A549 treated with dexamethasone at 1 μM for 4 hours (cell line): ENCODE measurements at places on chromosomes 12 and 14. TPM values are rescaled to one million over a fixed set of nuclear protein-coding genes. Genes with fewer than 3 reads are reported as not detected.

Gene RTL1
- 0.21 to 0.29 TPM (median 0.24 TPM) in 5 replicates for total RNA-seq

Gene ERBB3
- 1.1 to 1.7 TPM (median 1.3 TPM) in 5 replicates for total RNA-seq

Gene DMAC2L
- 10.0 to 13.4 TPM (median 11.2 TPM) in 5 replicates for total RNA-seq

Gene RDH5
- total RNA-seq = 2.1 to 2.8 TPM (median 2.4 TPM) in 5 replicates

Gene SOAT2
- 0.17 to 0.27 TPM (median 0.26 TPM) in 5 replicates for total RNA-seq
